ENCODE measurements at places on chromosomes 12 and 14.

DNA sequence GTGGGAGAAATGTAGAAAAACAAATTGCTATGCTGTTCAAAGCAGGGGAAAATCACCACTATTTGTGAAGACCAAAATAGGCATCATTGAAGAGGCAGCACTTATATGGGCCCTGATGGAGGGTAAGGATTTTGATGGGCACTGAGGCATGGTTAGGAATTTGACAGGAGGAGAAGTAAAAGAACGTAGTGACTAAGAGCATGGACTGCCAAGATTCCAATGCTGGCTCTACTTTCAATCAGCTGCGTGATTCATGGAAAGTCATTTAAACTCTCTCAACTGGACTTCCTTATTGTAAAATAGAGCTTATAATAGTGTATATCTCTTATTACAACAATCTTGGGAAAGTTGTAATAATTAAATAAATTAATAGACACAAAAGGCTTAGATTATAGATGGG, 267.7 kb upstream of the G2E3 start:
- DNase-seq = no peak

DNA sequence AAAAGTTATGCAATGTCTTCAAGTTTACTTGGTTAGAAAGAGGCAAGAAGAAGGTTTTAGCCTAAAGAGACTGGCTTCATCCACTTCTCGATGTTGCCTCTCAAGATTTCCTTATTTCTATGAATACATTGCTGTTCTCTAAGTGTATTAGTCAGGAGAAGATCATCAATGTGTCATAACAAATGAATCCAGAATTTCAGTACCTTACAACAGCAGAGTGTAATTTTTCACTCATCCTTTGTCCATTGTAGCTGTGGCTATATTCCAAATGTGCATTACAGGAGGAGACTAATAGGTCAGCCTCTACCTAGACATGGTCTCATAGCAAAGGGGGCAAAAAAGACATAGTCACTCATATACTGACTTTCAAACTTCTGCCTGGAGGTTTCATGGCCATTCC, 579.1 kb downstream of the PRKD1 start:
- no peak for DNase-seq

- DNase-seq = no peak
Observed at GRCh38 chr12:20474016-20474415, 105.7 kb downstream of the PDE3A start.

- no peak for DNase-seq
Observed at GRCh38 chr12:6934110-6934509, 6.4 kb downstream of the ATN1 start.

DNA sequence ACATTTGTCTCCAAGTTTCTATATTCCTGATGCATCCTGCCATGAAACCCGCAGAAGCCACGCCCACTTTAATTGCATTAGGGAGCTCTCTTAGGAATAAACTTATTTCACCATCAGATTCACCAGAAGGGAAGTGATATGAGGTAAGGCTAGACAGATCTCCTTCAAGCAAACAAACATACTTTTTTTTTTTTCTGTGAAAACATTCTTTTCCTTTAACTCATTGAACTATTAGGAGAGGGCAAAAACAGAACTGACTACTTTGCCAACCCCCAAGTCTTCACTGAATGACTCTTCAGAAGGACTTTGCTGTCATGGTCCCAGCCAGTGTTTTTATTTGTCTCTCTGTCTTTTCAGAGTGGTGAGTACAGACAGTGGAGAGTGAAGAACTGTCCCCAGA, 48.4 kb downstream of the GTF2A1 start:
- no peak for DNase-seq

All from NCI-H774 (cell line).